ENCODE measurements at places on chromosomes 3 and 15.

DNA sequence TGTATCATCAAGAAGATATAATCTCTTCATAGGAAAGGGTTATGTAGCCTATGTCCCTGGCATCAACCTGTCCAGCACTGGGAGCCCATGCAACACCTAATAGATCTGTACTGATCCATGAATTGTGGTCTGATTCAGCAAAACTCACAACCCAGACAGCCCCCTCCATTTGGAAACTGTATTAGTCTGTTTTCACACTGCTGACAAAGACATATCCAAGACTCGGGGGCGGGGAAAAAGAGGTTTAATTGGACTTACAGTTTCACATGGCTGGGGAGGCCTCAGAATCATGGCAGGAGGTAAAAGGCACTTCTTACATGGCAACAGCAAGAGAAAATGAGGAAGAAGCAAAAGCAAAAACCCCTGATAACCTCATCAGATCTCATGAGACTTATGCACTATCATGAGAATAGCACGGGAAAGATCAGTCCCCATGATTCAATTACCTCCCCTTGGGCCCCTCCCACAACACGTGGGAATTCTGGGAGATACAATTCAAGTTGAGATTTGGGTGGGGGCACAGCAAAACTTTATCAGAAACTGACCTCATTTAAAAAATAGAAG lies 83.3 kb downstream of the TRIM42 start:
- DNase-seq: no peak

DNA sequence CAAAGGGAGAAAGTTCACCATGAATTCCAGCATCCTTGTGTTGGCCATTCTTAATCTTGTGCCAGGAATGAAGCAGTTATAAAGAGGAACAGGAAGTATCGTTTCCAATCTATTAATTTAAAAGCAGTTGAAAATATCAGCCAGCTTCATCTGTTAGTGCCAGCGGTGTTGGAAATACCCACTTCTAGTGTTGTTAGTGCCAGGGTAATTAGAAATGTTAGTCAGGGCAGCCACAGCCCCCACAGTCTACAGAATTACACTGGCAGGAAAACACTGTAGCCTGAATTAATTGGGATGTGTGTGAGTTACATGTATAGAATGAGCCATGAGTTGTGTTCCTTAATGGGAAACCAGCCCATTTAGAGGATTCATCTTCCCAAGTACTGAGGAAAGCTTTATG lies 127.8 kb downstream of the GHSR start:
- no peak for DNase-seq

DNA sequence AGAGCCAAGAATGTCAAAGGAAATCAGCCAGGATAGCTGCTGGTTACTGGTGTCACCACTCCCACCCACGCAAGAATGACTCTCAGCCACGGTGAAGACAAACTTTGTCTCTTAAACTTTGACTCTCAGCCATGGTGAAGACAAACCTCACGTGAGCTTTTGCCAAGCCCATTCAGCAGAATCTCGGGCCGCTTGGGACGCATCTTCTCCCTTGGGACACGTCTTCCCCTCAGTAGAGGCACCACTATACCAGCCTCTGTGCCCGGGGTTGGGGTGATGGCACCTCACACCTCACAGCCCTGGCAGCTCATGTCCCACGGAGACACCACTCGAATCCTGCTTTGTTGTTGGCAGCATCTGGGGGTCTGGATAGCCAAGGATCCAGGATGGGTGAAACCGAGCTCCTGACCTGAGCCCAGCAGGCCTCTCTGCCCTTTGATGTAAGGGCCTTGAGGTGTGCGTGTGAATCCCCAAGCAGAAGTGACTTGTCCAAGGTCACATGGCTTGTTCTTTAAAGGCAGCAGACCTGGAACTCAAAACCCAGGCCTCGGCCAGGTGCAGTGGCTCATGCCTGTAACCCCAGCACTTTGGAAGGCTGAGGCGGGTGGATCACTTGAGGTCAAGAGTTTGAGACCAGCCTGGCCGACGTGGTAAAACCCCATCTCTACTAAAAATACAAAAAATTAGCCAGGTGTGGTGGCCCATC lies 21.8 kb downstream of the RBPMS2 start:
- no peak for DNase-seq

DNA sequence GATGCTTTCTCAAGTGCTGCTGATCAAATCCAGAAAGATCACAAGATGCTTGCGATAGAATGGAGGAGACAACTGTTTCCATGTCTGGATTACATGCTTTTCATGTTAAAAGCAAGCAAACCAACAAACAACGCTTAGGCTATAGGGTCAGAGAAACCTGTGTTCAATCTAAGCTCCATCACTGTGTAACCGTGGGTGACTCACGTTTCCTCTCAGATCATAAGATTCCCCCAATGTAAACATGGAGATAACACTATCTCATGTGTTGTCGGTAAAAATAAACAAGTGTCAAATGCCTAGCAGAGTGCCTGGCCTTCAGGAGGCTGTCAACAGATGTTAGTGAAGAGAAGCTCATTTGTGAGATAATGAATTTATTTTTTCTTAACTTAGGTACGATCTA lies 907.8 kb downstream of the NTRK3 start:
- DNase-seq: no peak

GRCh38 chr3:41277790-41278465 lies 78.6 kb downstream of the CTNNB1 start:
- no peak for DNase-seq

Data from activated T-cell treated with anti-CD3 and anti-CD28 coated beads for 48 hours (primary cell).